Renal cortex interstitium (tissue), 15 donors: ENCODE measurements at places on chromosomes 6 and 20.
A peak's percentile ranks its signal among the peaks of the same experiment; 100 is the strongest.

- DNase-seq: no peak
Measured at GRCh38 chr6:129368076-129368475, 341.9 kb downstream of the ARHGAP18 start.

GRCh38 chr20:47343007-47343472 is 13.5 kb downstream of the ZMYND8 start:
- no peak for DNase-seq

GRCh38 chr20:14335052-14335451 is 2.4 kb downstream of the FLRT3 start:
- no peak for DNase-seq

DNA sequence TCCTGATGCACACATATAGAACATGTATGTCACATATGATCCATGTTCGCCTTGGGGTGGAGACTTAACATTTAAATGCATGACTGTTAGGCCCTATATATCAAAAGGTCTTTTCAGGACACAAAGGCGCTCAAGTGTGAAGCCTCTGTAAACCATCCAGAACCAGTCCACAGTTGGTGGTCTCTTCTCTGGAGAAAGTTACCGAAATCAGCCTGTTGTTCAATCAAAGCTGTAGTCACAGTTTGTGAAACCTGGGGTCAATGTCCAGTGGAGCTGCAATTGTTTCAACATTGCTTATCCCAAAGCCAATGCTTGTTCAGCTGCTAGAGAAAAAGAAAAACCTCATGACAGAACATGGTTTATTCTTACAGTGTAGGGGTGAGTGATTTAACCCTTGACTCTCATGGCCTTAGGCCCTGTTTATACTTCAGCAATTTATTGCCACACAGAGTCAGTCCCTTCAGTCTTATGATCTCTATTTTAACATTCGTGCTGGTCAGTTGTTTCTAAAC is 193.6 kb upstream of the CST7 start:
- DNase-seq: peak; percentile 25

- peak; percentile 6 for DNase-seq
Measured at GRCh38 chr6:85677234-85677956, 34.7 kb upstream of the SYNCRIP start.

DNA sequence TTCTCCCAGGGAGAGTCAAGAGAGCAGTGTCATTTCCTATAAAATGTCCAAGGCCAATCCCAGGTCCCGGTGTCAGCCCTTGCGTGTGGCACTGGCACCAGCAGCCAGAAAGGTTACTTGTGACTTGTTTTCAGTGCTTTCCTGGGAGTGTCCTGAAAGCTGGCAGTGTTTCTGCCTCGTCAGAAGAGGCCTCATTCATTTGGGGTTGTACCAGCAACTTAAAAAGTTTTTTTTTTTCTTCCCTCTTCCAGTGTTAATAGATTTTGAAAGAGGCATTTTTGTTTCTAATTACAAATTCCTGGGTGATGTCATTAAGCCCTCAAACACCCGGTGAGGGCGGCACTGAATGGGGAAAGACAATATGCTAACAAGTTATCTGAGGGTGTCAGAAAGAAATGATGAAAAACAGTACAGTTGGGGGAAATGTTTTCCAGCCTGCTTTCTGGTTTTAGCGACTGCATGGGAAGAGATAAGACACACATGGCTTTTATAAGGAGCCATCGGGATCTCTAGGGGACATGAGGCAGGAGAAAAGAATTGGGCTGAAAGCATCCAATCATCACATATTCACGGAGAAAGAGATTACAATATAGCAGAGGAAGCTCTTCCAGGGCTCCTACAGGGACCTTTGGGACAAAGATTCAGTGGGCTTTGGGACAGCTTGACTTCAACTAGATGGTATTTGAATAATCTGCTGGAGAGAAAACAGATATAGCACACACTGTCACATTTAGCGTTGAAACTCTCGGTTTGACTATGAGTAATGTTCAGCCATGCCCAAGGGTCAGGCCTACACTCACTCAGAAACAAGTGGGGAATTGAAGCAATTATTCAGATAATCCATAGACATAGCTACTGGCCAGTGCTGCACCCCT is 153.0 kb downstream of the BCAS1 start:
- no peak for DNase-seq
